ENCODE measurements at places on chromosomes 11 and 22.

DNA sequence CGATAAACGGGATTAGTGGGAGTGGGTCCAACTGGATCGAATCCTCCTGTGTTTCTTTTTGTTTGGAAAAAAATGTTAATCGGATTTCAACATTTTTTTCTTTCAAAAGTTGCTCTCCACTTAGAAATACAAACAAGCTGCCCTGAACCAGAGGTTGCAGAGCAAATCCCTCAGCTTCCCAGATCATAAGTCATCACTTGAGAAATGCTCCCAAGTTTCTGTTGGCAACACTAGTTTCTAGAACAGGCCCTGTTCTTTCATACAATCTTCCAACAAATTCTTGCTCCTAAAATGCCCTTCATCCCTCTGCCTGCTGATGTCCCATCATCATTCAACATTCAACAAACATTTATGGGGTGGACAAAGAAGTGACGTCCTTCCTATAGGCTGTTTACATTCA, 1.3 kb upstream of the MLC1 start:
- no peak for DNase-seq

GRCh38 chr11:114496915-114497314, 57.6 kb downstream of the REXO2 start:
- no peak for DNase-seq

DNA sequence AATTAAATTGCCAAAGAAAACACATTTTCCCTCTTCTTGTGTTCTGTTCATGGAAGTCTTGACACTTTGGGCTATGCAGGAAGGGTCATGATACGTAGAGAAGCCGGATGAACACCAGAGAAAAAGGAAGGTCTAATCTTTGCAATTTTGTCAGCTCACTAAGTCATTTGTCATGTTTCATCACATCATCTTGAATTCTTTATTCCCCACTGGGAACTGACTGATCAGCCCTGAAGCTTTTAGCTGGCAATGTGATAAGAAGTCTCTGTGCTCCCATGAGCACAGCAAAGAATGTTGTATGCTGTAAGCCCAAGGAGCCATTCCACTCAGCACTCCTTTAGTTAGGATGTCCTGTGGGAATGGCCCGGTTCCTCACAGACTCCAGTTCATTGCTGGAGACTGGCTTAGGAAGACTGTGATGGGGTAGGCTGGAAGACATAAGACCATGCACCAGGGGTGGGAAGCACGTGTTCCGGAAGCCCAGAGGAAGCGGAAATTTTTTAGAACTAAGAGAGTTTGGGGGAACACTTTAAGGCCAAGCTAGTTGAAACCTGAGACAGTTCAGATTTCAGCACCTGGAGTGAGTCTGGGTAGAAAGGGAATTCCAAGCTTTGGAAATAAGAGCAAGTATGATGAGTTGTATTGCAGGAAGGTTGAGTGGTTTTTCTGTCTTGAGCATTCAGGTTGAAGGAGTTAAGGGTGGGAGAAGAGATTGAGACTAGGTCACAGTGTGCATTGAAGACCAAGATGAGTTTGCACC, 306.7 kb upstream of the MTNR1B start:
- DNase-seq = no peak

DNA sequence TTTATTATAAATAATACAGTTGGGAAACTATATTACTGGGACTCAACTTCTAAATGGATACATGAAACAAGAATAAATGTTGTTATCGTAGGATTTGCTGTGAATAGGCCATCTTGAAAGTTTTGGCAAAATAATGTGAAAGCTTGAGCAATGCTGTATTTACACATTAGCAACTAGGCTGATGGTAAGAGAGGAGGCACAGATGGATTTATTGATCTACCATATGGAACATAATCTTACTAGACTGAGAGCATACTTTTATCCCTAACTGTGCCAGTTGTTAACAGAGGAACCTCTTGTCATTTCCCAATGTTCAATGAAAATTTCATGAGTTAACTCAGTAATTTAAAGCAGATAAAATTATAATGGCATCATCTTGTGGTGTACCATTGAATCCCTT, 22.8 kb downstream of the APIP start:
- DNase-seq = no peak

GRCh38 chr11:100328626-100329340, 358.3 kb upstream of the ARHGAP42 start:
- no peak for DNase-seq

- no peak for DNase-seq
Observed at GRCh38 chr22:38071421-38072321, 12.3 kb downstream of the SLC16A8 start.

DNA sequence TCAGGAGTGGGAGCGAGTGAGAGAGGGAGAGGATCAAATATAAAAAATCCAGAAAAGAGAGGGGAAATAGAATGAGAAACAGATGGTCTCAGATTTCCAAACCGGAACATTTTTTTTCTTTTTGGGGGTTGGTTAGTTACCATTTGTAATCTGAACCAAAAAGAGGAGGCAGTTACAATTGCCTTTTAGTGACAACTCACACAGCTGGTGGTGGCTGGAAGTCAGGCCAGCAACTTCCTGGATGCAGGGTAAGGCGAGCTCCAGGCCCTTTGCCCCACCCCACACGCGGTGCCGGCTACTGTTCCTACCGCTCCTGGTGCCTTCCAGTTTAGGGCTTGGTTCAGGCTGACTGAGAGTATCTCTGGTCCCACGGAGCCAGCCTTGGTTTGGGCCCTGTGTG, 21.0 kb upstream of the UBASH3B start:
- no peak for DNase-seq

DNA sequence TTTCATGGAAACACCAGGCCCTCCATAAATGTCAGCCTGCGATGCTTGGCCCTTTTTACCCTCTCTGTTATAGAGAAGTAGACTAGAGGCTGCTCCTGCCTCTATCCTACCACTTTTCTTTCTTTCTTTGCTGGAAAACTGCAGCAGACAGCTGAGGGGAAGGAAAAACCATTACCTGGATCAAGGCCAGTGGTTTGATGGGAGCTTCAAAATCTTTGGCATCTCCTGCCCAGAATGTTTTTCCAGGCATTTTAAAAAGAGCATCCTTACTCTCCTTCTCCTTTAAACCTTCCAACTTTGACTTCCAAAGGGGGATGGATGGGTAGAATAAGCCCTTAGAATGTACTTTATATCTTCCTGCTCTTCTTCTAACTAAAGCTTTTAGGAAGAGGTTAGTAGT, 44.9 kb downstream of the EXT2 start:
- DNase-seq = no peak

DNA sequence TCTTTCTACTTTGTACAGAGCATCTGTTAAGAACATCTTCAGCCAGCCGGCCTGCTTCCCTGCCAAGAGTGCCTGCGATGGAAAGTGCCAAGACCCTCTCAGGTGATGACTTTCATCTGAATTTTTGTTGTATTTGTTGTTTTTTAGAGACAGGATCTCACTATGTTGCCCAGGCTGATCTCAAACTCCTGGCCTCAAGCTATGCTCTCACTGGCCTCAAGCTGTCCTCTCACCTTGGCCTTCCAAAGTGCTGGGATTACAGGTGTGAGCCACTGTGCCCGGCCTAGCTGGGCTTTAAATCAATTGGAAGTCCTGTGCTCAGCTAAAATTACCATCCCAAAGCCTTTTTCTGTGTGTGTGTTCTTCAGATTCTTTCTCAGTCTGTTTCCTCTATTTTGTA, 64.2 kb upstream of the ADORA2A start:
- no peak for DNase-seq

DNA sequence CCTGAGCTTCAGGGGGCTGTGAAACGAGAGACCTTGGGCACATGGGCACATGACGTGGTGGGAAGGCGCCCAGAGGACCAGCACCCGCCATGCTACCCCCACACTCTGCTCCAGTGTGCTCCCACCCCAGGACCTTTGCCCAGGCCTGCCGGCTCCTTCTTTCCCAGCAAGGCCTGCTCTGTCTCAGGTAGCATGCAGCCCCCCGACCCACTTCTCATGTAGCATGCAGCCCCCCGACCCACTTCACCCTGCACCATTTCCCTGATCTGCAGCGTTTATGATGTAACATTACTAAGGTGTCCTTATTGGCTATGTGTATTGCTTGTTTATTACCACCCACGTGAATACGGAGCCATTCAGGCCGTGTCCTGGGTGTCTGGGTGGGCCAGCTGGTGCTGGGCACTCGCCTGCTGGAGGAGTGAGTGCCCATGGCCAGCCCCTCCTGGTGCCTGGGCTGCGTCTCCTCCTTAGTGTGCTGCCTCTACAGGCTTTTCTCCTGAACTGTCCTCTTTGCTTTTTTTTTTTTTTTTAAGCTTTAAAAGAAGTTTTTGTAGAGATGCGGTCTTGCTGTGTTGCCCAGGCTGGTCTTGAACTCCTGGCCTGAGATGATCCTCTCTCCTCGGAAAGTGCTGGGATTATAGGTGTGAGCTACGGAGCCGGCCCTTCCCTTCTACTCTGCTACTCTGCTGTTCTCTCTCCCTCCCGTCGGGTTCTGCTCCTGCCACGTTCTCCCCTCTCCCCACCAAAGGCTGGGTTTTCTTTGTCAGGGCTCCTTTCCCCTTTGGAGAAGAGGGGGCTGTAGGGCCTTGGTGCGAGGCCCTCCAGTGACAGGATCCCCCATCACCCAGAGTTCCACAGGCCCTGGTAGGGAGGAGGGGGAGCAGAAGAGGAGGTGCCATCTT, 29.4 kb downstream of the LRP5 start:
- no peak for DNase-seq

GRCh38 chr22:26487996-26488395, 4.3 kb downstream of the SRRD start:
- no peak for DNase-seq

- DNase-seq = no peak
Observed at GRCh38 chr11:11779975-11780374, 61.8 kb upstream of the USP47 start.

GRCh38 chr22:45962756-45963324, 14.1 kb downstream of the WNT7B start:
- no peak for DNase-seq

DNA sequence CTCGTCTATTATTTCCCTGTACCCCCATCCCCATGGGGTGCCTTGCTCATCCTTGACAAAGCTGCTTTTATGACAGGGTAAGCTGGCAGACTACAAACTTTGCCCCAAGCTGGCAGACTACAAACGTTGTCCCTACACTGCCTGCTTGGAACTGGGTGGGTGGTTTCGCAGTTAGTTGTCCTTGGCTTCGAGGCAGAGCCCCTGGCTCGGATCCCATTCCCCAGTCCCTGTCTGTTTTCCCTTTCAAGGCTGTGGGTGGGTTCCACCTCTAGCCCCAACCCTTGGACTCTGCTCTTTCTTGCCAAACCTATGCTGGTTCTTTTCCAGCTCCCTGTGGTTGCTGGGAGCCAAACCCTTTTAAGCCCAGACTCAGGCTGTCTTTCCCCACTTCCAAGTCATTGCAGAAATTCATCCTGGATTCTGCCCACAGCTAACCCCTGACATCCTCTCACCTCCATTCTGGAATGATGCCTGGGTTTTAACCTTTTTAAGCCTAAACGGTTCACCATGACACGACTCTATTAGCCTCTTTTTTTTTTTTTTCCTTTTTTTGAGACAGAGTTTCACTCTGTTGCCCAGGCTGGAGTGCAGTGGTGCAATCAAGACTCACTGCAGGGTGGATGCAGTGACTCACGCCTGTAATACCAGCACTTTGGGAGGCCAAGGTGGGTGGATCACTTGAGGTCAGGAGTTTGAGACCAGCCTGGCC, 9.2 kb upstream of the RBM14 start:
- no peak for DNase-seq

- DNase-seq = no peak
Observed at GRCh38 chr22:46004105-46004866, 27.3 kb upstream of the WNT7B start.

- no peak for DNase-seq
Observed at GRCh38 chr11:20093775-20094174, 66.5 kb downstream of the DBX1 start.

DNA sequence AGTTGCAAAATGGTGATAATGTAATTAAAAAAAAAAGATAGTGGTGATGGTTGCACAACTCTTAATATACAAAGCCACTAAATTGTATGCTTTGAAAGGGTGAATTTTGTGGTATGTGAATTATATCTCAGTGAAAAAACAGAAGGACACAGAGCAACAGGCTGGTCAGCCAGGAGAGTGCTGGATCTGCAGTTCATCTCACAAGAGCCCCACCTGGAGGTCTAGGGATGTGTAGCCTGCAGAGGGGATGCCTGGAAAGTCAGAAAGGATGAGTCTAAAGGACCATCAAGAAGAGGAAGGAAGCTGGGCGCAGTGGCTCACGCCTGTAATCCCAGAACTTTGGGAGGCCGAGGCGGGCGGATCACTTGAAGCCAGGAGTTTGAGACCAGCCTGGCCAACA, 9.0 kb downstream of the POLR3H start:
- no peak for DNase-seq

DNA sequence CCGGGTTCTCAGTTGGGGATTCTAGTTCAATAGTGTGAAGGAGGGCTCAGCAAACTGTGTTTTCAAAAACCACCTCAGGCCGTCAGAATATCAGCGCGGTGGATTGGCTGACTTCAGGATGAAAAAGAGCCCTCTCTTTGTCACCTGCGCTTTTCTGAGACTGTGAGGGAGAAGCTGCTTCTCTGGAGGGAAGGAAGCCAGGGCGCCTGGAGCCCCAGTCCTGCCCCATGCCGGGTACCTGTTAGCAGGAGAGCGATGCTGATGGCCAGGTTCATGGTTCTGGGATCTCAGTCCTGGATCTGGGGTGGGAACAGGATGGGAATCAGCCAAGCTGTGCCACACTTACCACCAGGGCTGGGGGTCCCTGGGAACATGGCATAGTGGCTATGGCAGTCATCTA, 2.3 kb downstream of the THY1 start:
- DNase-seq = no peak

DNA sequence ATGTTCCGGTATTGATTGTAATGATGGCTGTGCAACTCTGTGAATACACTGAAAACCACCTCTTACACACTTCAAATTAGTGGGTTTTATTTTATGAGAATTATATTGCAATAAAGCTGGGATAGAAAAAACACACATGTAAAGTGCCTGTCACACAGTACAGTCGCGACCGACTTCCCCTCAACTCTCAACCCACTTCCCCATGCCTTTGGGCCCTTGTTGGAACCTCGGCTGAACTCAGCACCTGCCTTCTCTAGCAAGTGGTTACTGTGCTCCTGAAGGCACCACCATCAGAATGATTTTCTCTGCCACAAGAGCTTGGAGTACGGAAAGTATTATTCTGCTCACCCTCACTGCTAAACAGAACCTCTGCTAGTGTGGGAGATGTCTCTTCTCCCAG, 13.5 kb downstream of the KCNJ1 start:
- no peak for DNase-seq

- DNase-seq = no peak
Observed at GRCh38 chr11:41446566-41446965, 12.9 kb downstream of the LRRC4C start.
